ENCODE measurements at places on chromosomes 6 and 20.

DNA sequence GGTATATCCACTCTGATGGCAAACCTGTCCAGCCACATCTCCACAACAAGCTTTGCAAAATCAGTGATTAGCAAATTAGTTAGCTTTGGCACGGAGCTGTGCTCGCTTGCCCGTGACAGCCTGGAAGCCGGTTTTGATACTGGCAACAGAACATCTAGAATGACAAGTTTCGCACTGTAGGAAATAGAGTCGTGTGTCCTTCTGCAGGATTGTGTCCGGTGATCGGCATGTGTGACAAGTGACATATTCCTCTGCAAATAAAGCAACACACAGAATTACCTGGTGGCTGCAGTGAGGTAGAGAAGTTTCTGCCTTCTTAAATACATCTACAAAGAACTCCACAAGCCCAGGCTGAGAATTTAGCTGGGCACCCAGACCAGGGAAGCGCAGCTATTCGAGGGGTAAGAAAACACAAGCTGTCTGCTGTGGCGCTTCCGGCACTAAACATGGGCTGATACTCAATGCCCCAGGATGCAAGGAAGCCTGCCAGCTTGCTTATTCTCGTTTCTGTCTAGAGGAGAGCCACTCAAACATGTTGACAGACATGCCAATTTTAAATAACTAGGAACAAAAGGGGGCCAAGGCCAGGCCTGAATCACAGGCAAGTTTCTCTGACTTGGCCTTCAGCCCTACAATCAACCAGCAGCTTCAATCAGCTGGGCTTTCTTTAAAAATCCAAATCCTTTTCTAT lies 22.2 kb downstream of the EIF2S2 start:
- DNase-seq, result no peak

DNA sequence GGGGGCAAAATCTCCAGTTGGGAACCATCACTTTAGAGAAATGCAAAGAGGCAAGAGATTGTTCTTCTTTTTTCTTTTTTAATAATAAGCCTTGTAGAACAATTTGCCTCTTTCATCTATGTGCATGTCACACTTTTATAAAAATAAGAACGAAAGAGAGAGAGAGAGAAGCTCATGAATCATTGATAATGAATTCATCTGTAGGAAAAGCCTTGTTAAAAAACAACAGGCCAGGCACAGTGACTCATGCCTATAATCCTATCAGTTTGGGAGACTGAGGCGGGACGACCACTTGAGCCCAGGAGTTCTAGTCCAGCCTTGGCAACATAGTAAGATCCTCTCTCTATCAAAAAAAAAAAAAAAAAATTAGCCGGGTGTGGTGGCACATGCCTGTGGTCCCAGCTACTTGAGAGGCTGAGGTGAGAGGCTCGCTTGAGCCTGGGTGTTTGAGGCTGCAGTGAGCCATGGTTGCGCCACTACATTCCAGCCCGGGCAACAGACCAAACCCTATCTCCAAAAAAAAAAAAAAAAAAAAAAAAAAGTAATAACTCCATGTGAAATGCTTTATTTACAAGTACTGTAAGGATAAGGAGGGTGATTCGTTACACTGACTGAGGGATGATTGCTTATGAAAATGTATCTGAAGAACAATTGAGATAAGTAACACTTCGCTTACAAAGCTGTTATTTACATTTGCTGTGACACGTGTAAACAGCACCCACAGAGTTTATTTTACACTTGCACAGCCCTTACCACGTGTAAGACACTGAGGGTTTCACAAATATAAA lies 6.0 kb downstream of the CCN5 start:
- DNase-seq, result no peak

DNA sequence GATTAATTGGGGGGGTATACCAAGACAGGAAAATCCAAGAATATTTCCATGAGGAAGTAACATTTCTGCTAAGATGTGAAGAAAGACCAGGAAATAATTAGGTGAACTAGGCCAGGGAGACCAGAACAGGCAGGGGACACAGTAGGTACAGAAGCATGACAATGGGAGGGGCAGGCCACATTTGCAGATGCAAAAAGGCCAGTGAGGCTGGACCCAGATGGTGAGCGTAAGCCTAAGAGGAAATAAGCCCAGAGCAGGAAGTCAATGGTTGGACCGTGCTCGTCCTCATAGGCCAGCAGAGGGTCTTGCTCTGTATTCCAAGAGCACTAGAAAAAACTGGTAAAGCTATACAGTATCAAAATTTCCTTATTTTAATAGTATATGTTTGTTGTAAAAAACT lies 9.4 kb downstream of the CEP162 start:
- DNase-seq, result no peak

GRCh38 chr6:40932366-40932765 lies 106.7 kb downstream of the UNC5CL start:
- DNase-seq, result no peak

GRCh38 chr6:22078802-22079545 lies 217.9 kb downstream of the PRL start:
- no peak for DNase-seq

DNA sequence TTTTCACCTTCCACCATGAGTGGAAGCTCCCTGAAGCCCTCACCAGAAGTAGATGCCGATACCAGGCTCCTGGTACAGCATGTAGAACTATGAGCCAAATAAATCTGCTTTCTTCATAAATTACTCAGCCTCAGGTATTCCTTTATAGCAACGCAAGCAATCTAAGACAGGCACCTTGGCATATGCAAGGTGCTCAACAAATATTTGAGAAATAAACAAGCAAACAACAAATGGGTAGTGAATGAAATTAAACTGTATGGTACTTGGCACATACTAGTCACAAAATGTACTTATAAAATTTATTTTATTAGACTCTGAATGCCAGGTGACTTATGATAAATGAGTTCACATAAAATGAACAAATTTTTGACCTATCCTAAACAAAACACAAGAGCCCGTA lies 220.3 kb downstream of the MAFB start:
- no peak for DNase-seq

DNA sequence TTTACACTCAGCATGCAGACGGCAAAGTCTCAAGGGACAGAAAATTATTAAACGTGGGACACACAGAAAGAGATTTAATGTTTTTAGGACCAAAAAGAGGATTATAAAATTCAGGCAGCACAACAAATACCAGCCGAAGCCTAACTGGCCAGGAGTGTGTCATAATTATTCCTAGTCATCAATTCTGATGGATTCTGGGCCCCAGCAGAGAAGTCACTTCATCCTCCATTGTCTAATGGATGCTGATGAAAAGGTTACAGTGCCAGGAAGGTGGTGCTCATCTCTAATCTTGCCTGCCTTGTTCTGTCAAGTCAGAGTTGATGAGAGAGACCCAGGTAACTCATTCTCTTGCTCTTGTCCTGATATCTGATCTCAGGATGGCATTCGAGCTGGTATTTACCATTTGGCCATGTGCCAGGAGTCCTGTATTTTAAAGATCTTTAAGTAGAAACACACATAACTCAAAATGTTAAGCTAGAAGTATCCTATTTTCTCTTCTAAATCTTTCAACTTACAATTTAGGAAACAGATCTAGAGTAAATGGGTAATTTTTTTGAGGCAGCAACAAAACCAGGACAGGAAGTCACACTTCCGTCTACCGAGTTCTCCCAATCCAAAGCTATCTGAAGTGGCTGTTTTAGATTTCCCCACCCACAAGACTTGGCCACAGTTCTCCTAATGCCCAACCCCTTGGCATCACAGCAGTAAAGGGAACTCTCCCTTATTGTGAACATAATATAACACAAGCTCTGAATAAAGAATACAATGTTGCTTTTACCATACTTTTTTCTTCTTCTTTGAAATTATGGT lies 50.0 kb downstream of the ADAT2 start:
- peak; percentile 23 for DNase-seq

- no peak for DNase-seq
Observed at GRCh38 chr6:47752801-47753200, 29.0 kb upstream of the OPN5 start.

- DNase-seq, result no peak
Observed at GRCh38 chr6:156807028-156807427, 29.9 kb downstream of the ARID1B start.

DNA sequence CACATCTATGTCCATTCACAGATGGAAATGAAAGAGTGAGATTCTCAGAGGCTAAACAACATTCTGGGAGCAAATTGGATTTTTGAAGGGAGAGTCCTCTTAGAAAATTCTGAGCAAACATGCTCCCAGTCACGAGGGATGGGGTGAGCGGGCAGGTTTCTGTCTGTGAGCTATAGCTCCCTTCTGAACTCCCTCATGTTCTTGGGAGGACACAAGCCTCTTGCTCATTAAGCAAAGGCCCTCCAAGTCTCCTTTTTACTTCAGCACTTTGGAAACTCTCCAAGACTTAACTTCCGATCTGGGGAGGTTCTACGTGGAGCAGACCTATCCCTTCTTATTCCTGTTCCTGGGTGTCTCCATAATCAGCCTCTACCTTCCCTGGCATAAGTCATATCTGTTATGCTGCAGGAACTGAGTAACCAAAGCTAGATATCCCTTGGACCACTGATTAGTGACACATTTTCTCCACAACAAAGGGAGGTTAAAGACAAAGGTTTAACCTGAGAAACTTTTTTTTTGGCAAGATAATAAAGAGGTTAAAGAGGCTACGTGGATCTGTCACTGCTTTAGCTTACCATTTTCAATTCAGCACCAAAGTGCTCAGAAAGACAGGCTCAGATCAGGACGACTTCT lies 33.0 kb upstream of the SMIM29 start:
- no peak for DNase-seq

- DNase-seq, result no peak
Observed at GRCh38 chr6:19311786-19312185, 525.4 kb upstream of the ID4 start.

DNA sequence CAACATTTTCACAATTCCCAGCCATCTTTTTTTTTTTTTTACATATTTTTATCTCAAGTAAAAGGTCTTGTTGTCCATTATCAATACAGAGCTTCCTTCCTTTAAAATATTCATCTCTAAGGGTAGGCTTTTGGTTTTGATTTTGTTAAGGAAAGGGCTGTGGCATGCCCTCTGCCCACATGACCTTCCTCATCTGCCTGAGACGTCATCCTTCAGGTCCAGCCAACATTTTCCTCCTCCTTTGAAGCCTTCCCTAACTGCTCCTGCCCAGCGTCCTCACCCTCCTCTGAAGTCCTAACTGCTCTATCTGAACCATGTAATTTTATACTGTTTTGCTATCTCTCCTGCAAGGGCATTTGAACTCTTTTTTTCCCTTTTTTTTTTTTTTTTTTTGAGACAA lies 73.9 kb upstream of the TGM3 start:
- no peak for DNase-seq

- DNase-seq, result no peak
Observed at GRCh38 chr20:57713505-57713903, 3.7 kb upstream of the PMEPA1 start.

GRCh38 chr20:51551186-51551585 lies 8.7 kb upstream of the NFATC2 start:
- DNase-seq, result no peak

- DNase-seq, result no peak
Observed at GRCh38 chr6:33595001-33595846, 15.1 kb upstream of the BAK1 start.

- no peak for DNase-seq
Observed at GRCh38 chr6:101290346-101290745, 103.2 kb upstream of the GRIK2 start.

DNA sequence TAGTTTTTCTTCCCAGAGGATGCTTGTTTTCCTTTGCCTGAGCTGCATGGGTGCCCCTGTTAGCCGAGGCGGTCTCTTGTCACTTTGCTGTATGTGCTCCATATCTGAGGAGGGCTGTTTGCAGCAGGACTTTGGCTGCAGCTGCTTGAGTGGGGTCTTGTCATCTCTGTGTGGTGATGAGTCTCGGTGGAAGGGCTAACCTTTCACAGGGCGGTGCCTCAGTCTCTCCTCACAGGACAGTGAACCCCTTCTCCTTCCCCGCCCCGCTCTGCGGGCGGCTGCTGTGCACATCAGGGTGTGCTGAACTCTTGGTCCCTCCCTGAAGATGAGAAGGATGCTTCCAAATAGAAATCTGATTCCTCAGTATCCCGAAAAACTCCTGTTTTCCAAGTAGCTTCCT lies 75.1 kb downstream of the SYNJ2 start:
- no peak for DNase-seq

GRCh38 chr20:44494681-44495080 lies 19.0 kb downstream of the TTPAL start:
- DNase-seq, result no peak

GRCh38 chr20:46035713-46036112 lies 6.7 kb downstream of the SLC12A5 start:
- no peak for DNase-seq
